ENCODE measurements at places on chromosomes 2 and 18.

GRCh38 chr2:241108271-241109209 lies 6.5 kb upstream of the MTERF4 start:
- no peak for DNase-seq

DNA sequence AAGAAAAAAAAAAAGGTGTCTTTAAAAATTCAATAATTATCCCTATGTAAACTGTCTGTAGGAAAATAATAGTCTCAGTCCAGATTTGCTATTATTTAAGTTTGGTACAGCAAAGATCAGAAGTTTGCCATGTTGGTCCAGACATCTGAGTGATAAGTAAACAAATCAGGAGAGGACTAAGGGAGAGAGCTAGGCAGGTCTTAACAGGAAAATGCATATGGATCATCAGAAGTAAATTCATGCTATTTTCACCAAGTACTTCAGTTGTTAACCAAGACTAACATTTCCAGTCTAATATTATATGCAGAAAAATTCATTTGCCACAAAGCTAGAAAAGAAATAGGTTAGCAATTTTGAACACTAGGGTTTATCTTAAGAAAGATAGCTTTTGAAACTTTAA lies 95.0 kb upstream of the STK17B start:
- DNase-seq: no peak

GRCh38 chr18:55001394-55002024 lies 42.2 kb upstream of the CCDC68 start:
- no peak for DNase-seq

- no peak for DNase-seq
Observed at GRCh38 chr18:3830604-3831003, 380.6 kb downstream of the TGIF1 start.

DNA sequence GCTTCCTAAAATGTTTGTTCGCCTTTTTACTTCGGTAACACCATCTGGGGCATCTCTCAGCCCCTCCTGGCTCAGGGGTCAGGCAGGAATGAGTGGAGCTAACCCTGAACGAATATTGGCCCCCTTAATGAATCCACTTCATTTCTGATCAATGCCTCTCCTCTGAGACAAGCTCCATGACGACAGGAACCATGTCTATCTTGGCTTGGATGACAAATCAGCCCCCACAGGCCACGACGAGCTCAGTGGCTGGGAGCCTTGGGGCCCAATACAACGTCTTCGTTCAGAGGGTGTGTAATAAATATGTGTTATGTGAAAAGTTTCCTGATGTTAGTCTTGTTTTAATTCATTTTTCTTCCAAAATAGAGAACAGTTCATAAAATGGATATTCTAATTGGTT lies 133.0 kb downstream of the COL6A3 start:
- DNase-seq: no peak

DNA sequence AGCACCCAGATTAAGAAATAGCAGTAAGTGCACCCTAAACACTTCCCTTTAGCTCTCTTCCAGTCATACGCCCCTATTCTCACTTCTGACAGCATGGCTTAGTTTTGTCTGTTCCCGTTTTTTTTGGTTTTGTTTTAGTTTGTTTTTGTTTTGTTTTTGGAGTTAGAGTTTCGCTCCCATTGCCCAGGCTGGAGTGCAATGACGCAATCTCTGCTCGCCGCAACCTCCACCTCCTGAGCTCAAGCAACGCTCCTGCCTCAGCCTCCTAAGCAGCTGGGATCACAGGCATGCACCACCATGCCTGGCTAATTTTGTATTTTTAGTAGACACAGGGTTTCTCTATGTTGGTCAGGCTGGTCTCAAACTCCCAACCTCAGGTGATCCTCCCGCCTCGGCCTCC lies 2067.7 kb downstream of the SUCLG1 start:
- DNase-seq: no peak

DNA sequence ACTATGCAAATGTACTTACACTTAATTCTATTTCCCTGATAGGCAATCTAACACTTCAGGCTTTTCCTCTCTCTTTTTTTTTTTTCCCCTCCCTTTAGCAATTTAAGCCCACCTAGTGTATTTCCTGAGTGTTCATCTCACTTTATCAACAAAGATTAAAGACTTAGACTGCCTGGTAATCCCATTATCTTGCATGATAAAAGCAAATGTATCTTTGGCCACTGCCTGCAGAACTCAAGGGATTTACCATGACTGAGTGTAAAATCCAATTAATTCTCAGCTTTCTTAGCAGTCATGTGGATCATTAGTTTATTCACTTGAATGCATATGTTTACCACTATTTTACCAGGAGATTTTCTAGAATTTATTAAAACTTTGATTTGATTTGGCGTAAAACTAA lies 1102.2 kb upstream of the GYPC start:
- no peak for DNase-seq

DNA sequence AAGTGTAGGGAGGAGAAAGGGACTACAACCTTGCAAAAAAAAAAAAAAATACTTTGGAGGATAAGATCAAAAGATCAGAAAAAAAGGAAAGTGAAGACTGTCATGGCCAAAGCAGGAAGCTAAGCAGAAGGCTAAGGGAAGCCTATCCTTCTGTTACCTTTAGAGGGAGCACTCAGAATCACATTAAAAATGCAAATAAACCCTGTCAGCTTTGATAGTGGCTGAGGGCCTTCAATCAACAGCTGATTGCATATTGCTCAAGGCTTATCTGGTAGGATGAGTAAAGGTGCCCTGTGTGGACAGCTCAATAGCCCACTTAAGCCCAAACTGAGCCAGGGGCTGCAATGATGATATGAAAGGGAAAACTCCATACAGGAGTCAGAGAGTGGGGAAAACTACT lies 1021.2 kb downstream of the LRP1B start:
- no peak for DNase-seq

DNA sequence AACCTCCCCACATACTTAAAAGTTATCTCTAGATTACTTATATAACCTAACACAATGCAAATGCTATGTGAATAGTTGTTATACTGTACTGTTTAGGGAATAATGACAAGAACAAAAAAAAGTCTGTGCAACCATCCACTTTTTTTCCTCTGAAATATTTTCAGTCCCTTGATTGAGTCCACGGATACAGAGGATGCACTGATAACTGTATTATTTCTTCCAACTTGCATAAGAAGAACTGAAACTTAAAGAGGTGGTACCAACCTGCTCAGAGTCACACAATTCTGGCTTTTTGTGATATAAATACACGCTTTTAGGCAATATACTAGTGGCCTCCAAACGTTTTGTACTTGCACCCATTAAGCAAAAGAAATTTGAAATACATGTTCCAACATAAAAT lies 1.4 kb downstream of the SMC6 start:
- DNase-seq: no peak

DNA sequence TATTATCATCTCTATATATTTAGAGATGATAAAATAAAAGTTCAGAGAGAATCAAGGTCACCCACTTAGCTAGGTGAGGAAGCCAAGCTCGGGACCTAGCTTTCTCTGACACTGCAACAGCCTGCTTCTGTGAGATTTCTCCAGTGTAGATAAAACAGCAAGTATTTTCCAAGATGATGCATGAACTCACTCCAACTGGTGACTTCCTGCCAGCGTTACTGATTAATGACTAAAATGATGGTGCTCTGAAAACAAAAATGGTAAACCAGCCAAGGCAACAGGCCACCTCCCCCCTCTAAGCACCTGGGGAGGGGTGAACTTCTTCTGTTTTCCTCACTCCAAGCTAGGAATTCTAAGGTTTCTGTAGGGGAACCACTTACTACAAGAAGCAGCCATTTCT lies 510.2 kb upstream of the ID2 start:
- DNase-seq: no peak

GRCh38 chr18:45670281-45670962 lies 53.6 kb upstream of the SLC14A1 start:
- peak; percentile 76 for DNase-seq

GRCh38 chr2:15860051-15860663 lies 80.2 kb upstream of the MYCN start:
- no peak for DNase-seq

DNA sequence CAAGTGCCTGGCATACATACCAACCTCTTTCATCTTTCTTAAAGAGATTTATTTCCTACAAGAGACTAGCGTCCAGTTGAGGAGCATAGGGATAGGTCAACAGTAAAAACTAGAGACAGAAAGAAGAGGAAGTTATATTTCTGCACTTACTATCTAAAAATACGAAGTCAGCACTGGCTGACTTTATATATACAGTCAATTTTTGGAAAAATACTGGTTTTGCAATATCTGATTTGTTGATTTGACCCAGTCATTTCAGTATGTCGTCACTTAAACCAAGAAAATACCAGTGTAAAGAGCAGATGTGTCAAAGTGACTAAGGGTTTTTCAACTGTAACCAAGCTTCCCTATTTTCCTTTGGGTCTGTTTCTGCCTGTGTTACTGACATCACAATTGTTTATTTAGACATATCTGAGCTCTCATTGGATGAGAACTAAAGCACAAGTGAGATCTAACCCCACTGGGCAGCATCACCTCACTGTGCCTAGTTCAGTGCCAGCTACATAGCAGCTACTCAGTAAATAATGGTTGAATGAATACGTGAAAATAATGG lies 23.0 kb downstream of the CYTIP start:
- DNase-seq: no peak

DNA sequence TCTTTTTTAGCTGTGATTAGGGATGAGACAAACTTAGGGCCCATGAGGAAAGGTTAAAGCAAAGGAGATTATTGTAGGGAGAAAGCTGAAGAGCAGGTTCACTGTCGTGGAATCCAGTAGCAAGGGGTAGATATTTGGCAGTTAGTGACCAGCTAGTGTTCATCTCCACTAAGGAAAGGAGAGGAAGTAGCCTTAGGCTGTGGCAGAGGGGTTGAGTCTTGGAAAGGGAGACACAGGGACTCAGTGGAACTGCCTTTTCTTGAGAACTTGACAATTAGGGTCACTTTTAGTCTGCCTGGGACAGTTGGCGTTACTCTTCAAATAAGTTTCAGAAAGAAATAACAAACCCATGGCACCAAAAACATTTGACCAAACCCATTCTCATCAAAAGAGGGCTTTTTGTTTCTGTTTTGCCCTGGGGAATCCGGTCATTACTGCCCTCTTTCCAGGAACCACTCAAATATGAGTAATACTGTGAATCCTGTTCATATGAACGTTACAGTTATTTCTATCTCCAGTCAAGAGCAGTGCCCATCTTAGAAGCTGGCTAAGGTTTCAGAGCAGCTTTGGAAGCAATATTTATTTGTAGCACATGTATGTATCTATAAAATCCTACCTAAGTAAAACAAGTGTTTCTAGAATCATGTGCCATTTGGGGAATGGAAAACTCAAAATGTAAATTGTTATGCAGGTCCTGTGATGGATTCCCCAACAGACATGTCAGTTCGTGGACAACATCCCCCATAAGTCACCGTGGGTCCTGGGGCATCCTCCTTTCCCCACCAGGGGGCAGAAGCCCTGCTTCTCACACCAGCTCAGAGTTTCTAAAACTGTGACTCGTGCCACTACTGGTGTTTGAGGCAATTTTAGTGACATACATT lies 77.3 kb upstream of the PHLPP1 start:
- DNase-seq: peak; percentile 86

- DNase-seq: no peak
Observed at GRCh38 chr2:190627448-190628412, 21.2 kb upstream of the NAB1 start.

GRCh38 chr18:31146809-31147208 lies 15.8 kb downstream of the DSC1 start:
- no peak for DNase-seq

- no peak for DNase-seq
Observed at GRCh38 chr2:183088061-183088460, 9.5 kb downstream of the DUSP19 start.

GRCh38 chr2:15539999-15540398 lies 21.1 kb downstream of the NBAS start:
- no peak for DNase-seq

- no peak for DNase-seq
Observed at GRCh38 chr2:110714452-110715224, 17.7 kb upstream of the ACOXL start.

GRCh38 chr18:195651-196050 lies 37.3 kb downstream of the USP14 start:
- no peak for DNase-seq

- no peak for DNase-seq
Observed at GRCh38 chr18:76794326-76794725, 28.0 kb upstream of the ZNF236 start.

- DNase-seq: no peak
Observed at GRCh38 chr2:167729911-167730310, 517.5 kb downstream of the STK39 start.

GRCh38 chr2:206442833-206443734 lies at the start of gene ADAM23:
ADAM23 (plus strand) TSS chr2:206443532; CDS start chr2:206443867, 335 bp downstream.
- DNase-seq: no peak

- no peak for DNase-seq
Observed at GRCh38 chr2:227473122-227473461, 1.1 kb downstream of the AGFG1 start.

GRCh38 chr2:108154366-108155061 lies 85.3 kb upstream of the SULT1C3 start:
- DNase-seq: no peak

- DNase-seq: no peak
Observed at GRCh38 chr2:180254872-180255271, 247.8 kb upstream of the CWC22 start.

GRCh38 chr2:30708491-30709290 lies 98.6 kb downstream of the CAPN13 start:
- DNase-seq: no peak

GRCh38 chr2:232502911-232503808 lies 15.5 kb upstream of the ECEL1 start:
- peak; percentile 24 for DNase-seq

DNA sequence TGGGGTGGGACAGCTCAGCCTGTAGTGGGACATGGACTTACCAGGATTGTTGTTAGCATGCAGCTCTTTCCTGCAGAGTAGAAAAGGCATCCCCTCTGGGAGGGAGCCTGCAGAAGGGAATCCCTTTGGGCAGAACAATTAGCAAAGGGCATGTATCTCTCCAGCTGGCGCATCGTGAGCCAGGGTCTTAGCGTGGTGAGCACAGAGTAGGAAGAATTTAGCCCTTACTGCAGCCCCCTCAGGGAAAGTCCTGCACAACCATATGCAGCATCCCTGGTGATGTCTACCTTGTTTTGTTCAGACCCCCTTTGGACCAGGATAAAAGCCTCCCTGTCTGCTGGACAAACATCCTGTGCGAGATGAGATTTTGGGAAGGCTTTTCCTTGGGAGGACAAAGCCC lies 292.1 kb downstream of the SLC4A3 start:
- DNase-seq: no peak

GRCh38 chr18:4720518-4720917 lies 265.4 kb upstream of the DLGAP1 start:
- DNase-seq: no peak

- DNase-seq: no peak
Observed at GRCh38 chr2:197576631-197577030, 60.8 kb downstream of the MOB4 start.

DNA sequence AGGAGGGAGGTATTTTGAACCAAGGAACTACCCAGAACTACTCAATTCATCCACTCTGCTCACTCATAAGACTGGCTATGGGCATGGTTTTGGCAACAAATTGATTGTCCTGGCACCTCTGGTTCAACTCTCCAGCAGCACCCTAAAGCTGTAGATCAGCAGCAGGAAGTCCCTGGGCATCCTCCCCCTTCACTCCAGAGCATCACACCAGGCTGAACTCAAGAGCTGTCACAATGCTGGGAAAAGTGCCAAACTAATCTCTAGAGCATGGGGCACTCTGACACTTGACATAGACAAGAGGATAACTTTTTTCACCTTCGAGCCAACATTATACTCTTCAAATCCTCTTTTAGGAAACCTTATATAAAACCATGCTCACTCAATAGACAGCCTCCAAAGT lies 154.1 kb upstream of the RBBP8 start:
- DNase-seq: no peak

GRCh38 chr2:233384811-233385488 lies 30.7 kb downstream of the DGKD start:
- DNase-seq: no peak
